Ascending aorta (tissue), 2 donors: ENCODE measurements at places on chromosomes 16 and 17. TPM values are rescaled to one million over a fixed set of nuclear protein-coding genes. Genes with fewer than 3 reads are reported as not detected.
A peak's percentile ranks its signal among the peaks of the same experiment; 100 is the strongest.

DNA sequence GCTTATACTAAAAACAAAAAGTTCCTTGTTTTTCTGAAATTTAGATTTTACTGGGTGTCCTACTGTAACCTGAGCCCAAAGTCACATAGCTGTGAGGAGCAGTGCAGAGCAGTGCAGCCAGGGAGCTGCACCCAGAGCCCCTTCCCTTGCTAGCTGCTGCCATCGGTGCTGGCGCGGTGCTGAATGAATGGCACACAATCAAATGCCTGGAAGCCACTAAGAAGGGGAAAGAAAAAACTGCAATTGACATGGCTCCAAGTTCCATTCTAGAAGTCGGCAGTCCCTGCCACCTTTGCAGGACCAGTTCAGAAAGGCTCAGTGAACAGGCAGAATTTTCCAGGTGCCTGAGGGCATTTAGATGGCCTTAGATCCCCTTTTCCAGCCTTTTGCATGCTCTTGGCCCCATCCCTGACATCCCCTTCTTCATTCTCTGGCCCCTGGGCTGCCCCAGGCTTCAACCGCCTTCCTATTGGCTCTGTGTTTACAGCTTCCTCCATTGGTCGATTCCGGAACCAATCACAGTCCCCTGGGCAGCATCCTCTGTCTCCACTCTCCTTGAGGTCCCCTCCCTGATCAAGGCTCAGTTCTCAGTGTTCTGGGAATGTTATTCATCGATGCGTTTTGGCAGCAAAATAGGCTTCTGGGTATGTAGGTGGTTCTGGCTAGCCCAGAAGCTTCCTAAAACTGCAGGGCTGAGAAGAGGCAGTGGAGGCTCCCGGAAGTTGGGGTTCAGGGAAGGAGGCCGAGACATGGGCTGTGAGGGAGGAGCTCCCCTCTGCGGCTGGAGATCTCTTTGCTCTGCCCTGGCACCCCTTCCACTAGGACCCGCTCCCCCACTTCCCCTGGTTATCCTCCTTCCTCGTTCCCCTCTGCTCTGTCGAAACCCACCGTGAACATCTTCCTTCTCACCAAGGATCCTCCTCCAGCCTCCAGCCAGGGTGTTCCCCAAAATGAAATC is 37.9 kb downstream of the ATP2C2 start:
- H3K36me3 ChIP-seq, result no peaks in the 10 kb centered on the region
- H3K27ac ChIP-seq, result no peak overlapping the region
- no peaks in the 10 kb centered on the region for H3K27me3 ChIP-seq
- H3K4me3 ChIP-seq, result no peak overlapping the region

GRCh38 chr17:32786169-32786568 is 90.8 kb downstream of the MYO1D start:
- no peaks in the 10 kb centered on the region for H3K36me3 ChIP-seq
- no peak overlapping the region for H3K4me3 ChIP-seq
- no peaks in the 10 kb centered on the region for H3K4me1 ChIP-seq
- H3K27ac ChIP-seq, result no peak overlapping the region
- no peak for DNase-seq

DNA sequence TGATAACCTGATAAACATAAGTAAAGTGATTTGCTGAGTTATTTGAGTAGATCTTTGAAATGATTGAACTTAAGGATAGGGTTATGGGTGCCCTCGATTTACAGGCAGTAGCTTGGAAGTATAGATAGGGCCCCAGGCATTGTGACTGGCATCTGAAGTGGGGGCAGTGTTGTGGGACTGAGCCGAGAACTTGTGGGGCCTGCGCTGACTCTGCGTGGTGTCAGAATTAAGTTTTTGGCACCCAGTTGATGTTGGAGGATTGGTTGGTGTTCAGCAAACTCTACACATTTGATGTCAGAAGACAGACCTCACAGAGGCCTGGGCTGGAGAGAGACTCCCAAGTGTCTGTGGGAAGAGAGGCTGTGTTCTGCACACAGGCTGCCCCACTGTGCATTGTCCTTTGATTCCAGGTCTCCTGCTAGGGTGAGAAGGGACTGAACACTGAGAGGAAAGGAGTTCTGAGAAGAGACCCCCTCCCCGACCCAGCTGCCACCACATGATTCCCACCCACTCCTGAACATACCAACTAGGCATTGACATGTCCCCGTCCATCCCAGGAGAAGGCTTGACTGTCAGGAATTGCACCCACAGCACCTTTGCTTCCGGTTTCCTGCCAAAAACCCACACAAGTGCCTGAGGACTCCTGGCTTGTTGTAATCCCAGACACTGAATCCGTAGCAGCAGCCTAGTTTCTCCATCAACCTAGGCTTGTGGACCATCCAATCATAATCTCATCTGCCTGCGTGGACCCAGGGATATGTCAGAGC is 4.5 kb downstream of the ZNF267 start:
- peak overlapping the region; percentile 55 for H3K27ac ChIP-seq
- no peaks in the 10 kb centered on the region for H3K36me3 ChIP-seq
- H3K4me1 ChIP-seq, result peaks cover 3% of the 10 kb centered on the region

DNA sequence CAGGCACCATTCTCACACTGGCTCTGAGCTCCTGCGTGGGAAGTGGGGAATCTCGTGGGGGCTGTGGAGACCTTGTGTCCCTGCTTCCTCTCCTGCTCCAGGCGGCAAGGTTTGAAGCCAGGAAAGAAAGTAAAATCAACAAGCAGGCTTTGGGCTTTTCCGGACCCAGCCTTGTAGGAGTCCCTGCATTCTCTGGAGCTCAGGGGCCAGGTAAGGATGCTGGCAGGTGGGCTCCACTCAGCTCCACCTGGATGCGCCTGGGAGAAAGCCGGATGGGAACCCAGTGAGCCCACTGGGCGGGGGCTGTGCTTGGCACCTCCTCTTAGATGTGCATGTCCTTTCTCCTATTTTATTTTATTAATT is 362.5 kb downstream of the SEC14L1 start:
- H3K4me1 ChIP-seq, result no peaks in the 10 kb centered on the region
- no peak overlapping the region for H3K27ac ChIP-seq
- peaks cover 15% of the 10 kb centered on the region for H3K36me3 ChIP-seq
- no peaks in the 10 kb centered on the region for H3K27me3 ChIP-seq

- no peaks in the 10 kb centered on the region for H3K36me3 ChIP-seq
- H3K27ac ChIP-seq, result no peak overlapping the region
- no peak overlapping the region for H3K4me3 ChIP-seq
These were observed 259.8 kb downstream of the GRIN2A start for GRCh38 chr16:9922441-9922840.

- H3K27me3 ChIP-seq, result no peaks in the 10 kb centered on the region
- H3K4me1 ChIP-seq, result no peaks in the 10 kb centered on the region
- H3K27ac ChIP-seq, result no peak overlapping the region
- no peak for DNase-seq
- no peaks in the 10 kb centered on the region for H3K36me3 ChIP-seq
These were observed 343.4 kb downstream of the CA10 start for GRCh38 chr17:51815097-51815496.

GRCh38 chr17:36592316-36592715 is 637 bp downstream of the DHRS11 start:
- H3K36me3 ChIP-seq, result peaks cover 24% of the 10 kb centered on the region
- H3K27ac ChIP-seq, result no peak overlapping the region
- no peak for DNase-seq
- peak overlapping the region; percentile 74 for H3K4me3 ChIP-seq
- H3K4me1 ChIP-seq, result peaks cover 7% of the 10 kb centered on the region

- no peak for DNase-seq
- no peak overlapping the region for H3K27ac ChIP-seq
- H3K4me3 ChIP-seq, result peak overlapping the region; percentile 7
- H3K27me3 ChIP-seq, result peaks cover 67% of the 10 kb centered on the region
These were observed 12.8 kb upstream of the CBX8 start for GRCh38 chr17:79809530-79810129.

DNA sequence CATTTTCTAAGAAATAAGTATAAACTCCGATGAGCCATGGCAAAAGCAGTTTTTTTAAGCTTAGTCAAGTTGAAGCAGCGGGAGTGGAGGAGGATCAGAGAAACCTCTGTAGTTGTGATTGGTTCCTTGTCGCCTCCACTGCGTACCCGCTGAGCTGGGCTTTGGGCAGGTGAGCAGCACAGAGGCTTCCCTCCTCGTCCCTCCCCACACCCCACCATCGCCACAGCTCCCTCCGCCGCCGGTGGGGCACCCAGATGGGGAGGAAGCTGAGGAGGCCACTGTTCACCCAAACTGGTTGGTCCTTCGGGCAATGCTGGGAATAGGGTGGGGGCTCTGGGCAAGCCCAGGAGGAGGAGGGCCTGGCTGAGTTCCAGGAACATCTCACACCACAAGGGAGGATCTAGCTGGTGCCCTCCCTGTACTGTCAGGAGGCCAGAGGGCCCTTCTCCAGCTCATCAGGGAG is 5.2 kb upstream of the MRPL38 start:
- H3K36me3 ChIP-seq, result peaks cover 8% of the 10 kb centered on the region
- H3K4me3 ChIP-seq, result no peak overlapping the region
- H3K27ac ChIP-seq, result no peak overlapping the region
- no peak for DNase-seq
- H3K27me3 ChIP-seq, result no peaks in the 10 kb centered on the region

GRCh38 chr17:72943826-72944689 is 148.4 kb downstream of the SLC39A11 start:
- no peak overlapping the region for H3K27ac ChIP-seq
- DNase-seq, result no peak
- H3K36me3 ChIP-seq, result peaks cover 3% of the 10 kb centered on the region
- H3K27me3 ChIP-seq, result no peaks in the 10 kb centered on the region

DNA sequence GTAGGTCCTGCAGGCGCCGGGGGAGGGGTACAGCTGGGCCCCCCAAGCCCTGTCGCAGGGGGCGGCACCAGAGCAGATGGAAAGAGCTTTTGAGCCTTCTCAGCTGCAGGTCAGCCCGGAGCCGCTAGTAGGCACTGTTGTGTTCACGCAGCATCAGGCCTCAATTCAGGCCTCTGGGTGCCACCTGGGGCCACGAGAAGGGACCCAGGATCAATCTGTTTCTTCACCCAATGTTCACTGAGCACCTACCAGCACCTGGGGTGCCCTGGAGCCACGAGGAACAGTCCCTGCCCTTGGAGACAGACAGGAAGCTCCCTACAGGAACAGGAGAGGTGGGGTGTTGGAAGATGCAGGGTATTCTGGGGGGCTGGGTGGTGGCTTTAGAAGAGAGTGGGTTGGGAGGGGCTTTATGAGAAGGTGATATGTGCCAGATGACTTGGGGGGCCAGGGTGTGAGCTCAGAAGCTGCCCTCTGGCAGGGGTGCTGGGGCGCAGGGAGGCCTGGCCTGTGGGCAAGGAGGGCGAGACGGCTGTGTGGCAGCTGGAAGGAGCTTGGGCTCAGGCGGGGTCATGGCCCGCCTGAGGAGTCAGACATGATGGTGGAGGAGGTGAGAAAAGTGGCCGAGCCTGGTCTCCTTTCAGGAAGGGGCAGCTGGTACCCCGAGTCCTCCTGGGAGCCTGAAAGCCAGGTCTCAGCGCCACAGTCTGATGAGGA is 121.9 kb upstream of the GSE1 start:
- no peaks in the 10 kb centered on the region for H3K27me3 ChIP-seq
- no peaks in the 10 kb centered on the region for H3K36me3 ChIP-seq
- H3K4me1 ChIP-seq, result peaks cover 17% of the 10 kb centered on the region
- no peak for DNase-seq
- peak overlapping the region; percentile 50 for H3K27ac ChIP-seq

Gene NSMCE1
- 6.8 TPM for total RNA-seq

Gene ABAT
- total RNA-seq, result 1.8 TPM

Gene TMEM204
- total RNA-seq, result 145 TPM

Gene USB1
- total RNA-seq, result 133 TPM

Gene CCR7
- not detected for total RNA-seq

Gene MMP15
- 14.9 TPM for total RNA-seq

Gene MRPL27
- 28.9 TPM for total RNA-seq

Gene ACAP1
- 12.0 TPM for total RNA-seq
